ENCODE measurements at places on chromosomes 4 and X.
A peak's percentile ranks its signal among the peaks of the same experiment; 100 is the strongest.

- DNase-seq = peak; percentile 58
Observed at GRCh38 chr4:139247241-139247640, 32.8 kb downstream of the MGARP start.

GRCh38 chrX:42754115-42754514 lies 23.8 kb downstream of the PPP1R2C start:
- DNase-seq = no peak

DNA sequence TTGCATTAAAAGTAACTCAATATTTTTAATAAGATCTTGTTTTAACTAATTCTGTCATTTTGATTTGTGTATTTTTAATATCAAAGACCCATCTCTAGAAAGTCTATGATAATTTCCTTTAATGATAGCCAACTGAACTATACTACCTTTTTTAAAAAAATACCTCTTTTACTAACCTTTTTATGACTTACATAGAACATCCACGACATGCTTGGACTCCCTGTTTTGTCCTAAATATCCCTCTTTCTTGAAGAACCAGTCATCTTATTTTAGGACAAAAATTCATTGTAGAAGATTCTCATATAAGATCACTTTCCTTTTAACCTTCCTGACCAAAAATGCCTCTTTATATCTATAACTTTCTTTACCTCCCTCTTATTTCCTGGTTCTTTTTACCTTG lies 76.8 kb upstream of the GC start:
- DNase-seq = no peak

DNA sequence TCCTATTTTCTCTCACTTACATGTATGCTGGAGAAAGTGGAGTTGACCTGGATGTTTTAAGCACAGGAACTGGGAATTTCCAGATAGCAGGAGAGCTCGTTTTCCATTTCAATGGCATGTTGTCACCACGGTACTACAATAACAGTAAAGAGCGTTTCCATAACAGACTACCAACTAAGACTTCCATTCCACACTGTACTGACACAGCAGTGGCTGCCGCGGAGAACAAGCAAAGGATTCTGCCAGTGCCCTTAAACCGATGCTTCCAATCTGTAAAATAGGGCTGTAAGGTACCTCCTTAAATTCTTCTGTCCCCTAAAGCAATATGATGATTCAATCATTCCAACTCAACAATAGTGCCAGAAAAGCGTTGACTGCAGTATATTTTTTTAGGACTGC lies 143.9 kb downstream of the KLHL13 start:
- DNase-seq = no peak

DNA sequence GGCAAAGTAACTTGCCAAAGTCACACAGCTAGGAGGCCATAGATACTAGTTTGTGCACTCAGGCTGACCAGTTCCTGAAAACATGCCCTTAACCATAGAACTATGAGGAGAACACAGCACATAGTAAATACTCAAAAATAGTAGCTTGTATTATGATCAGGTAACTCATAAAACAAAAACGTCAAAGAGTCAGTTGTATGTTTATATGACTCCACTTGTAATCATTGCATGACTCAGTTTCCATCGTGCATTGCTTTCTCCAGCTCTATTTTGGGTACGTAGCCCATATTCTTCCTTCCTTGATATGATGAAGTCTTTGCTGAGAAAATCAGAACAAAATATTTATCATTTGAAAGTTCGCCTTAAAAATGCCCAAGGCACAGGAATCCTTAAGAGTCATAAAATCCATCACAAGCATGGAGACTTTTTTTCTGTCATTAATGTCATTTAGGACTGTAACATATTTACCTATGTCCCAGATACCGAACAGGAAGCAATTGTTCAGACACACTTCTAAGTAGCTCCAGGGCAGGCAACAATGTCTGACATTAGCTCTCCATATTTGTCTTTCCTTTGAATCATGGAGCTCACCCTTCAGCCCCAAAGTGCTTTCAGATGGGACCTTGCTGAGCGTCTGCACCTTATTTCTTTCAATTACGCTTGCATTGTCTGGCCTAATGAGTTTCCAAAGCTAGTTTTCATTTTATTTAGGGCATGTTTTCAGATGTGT lies 11.2 kb upstream of the MID1 start:
- no peak for DNase-seq

GRCh38 chr4:13970349-13970748 lies 342.8 kb upstream of the BOD1L1 start:
- peak; percentile 27 for DNase-seq

DNA sequence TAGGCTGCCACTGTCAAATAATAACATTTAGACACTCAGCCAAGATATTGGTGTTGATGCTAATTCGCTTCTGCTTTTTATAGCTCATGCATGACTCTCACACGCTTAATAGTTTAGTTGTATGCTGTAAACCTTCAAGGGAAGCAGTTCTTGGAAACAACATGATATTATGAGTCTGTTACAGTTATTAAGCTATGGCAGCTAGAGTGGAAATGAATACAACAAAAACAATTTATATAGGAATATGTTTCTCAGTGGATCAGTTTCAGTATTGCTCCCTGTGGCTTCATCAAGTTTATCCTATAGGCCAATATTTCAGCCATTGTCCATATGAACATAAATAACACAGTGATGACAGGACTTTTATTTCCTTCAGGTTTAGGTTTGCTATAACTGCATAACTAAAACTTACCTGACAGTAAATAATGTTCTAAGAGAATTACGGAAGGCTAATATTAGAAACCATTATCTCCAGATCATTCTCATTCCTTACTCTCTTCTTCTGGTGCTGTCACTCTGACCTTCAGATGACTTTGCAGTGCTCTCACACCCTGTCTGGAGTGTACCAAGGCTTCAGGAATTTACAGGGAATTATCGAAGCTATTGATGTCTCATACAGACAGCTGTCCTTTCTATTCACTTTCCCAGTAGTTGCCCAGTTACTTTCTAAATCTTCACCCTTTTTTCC lies 555.0 kb downstream of the ANKRD50 start:
- no peak for DNase-seq

DNA sequence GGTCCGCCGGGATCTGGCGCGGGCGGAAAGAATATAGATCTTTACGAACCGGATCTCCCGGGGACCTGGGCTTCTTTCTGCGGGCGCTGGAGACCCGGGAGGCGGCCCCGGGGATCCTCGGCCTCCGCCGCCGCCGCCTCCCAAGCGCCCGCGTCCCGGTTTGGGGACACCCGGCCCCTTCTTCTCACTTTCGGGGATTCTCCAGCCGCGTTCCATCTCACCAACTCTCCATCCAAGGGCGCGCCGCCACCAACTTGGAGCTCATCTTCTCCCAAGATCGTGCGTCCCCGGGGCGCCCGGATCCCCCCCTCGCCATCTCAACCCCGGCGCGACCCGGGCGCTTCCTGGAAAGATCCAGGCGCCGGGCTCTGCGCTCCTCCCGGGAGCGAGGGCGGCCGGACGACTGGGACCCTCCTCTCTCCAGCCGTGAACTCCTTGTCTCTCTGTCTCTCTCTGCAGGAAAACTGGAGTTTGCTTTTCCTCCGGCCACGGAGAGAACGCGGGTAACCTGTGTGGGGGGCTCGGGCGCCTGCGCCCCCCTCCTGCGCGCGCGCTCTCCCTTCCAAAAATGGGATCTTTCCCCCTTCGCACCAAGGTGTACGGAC lies 482 bp upstream of the SHOX start:
- DNase-seq = no peak

DNA sequence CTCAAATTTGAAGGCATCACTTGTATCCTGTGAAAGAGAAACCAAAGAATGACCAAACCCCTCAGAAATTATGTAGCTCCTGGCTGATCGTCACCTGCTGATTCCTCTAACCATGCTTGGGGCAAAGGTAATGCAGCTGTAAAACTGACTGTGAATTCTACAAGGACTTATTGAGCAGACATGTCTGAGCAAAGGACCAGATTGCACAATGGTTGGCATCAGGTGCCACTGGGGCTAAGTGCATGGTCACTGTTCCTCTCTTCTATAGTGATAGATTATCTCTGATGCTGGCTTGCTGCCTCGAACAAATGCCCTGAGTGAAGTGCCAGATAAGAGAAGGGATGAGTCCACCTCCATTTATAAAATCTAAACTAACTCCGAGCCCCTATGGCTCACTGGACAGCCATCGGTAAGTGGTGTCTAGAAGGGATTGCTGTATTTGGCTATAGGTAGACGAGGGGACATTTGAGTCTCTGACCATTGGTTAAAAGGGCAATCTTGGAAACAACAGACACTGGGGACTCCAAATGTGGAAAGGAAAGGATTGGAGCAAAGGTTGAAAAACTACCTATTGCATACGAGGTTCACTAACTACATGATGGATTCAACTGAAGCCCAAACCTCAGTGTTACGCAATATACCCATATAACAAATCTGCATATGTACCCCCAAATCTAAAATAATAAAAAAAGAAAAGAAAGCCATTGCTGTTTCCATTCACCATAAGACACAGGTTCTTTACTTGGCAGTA lies 110.7 kb upstream of the IGSF1 start:
- no peak for DNase-seq

DNA sequence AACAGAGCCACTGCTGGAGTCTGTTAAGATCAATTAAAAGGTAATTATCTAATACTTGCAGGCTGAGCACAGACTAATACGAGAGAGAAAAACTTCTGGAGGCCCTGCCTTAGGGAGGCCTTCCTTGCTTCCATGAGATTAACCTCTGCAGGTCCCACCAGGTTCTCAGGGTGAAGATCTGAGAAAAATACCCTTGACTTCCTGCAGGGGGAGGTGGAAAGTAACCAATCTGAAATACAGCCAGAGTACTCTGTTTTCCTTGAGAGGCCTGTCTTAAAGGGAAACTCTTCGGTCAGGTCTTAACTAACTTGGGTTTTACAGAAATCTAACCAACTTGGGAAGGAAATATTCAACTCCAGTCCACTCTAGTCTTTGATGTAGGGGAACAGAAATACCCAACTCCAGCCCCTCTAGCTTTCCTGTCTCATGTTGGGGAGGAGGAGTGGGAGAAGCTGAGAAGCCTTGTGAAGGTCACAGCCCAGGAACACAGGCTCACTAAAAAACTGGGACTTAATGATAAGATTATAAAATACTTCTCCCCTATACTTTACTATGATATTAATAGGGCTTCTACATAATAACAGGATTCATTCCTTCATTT lies 77.1 kb downstream of the TBCK start:
- peak; percentile 36 for DNase-seq

DNA sequence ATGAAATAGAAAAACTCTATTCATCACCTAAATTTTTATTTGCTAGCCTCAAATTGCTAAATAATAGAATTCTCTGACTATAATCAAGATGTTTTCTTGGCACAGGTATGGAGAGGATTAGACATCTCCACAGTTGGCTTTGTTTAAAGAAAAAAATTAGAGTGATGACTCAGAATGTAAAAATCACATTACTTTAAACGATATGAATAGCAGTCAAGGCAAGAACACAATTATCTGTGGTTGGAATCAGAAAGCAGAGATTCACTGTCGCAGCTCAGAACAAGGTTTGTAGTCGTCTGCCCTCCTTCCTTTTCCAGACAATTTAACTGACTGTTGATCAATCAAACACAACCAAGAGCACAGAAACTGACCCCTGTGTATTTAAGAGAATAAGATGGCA lies 32.2 kb upstream of the CCKAR start:
- peak; percentile 76 for DNase-seq

GRCh38 chr4:95013236-95013635 lies 255.5 kb downstream of the BMPR1B start:
- no peak for DNase-seq

- no peak for DNase-seq
Observed at GRCh38 chr4:7653510-7654369, 219.0 kb upstream of the PSAPL1 start.

GRCh38 chr4:65340382-65341109 lies 329.7 kb downstream of the EPHA5 start:
- DNase-seq = peak; percentile 1

- no peak for DNase-seq
Observed at GRCh38 chr4:165721815-165722214, 151.2 kb upstream of the TLL1 start.

DNA sequence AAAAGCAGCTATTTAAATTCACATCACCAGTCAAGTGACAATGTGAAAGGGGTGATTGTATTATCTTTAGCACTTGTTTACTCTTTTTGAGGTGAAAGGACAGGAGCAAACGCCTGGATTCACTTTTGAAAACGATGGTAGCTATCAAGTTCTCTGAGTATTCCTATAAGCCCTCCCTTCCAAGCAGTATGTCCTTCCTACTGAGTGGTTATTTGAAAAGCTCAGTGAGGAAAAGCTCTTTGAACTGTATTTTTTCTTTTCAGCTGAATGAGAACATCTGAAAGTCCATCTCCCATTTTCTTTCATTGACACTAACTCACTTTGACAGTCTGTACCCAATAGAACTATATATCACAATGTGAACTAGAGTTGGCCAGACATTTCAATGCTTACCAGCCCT lies 9.1 kb upstream of the CTSO start:
- DNase-seq = no peak

DNA sequence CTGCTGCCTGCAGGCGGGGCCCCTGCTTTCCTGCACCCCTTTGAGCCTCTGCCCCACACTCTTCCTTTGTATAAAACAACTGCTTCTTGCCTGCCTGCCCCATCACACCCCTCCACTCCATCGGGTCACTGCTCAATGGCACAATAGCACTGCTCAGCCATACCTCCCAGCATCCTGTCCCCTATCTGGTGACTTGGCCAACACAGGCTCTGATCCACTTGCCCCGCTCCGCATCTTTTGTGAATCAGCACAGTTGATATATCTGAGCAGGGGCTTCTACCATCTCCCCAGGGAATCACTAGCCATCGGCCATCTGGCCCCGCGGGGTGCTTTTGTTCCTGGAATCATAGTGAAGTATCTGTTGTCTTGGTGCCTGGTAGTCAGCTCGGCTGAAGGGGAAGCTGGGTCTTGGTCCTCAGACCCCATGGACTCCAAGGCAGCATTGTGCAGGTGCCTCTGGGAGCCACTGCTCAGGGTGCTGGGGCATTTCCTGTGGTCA lies 45.3 kb downstream of the MAP7D3 start:
- DNase-seq = no peak

DNA sequence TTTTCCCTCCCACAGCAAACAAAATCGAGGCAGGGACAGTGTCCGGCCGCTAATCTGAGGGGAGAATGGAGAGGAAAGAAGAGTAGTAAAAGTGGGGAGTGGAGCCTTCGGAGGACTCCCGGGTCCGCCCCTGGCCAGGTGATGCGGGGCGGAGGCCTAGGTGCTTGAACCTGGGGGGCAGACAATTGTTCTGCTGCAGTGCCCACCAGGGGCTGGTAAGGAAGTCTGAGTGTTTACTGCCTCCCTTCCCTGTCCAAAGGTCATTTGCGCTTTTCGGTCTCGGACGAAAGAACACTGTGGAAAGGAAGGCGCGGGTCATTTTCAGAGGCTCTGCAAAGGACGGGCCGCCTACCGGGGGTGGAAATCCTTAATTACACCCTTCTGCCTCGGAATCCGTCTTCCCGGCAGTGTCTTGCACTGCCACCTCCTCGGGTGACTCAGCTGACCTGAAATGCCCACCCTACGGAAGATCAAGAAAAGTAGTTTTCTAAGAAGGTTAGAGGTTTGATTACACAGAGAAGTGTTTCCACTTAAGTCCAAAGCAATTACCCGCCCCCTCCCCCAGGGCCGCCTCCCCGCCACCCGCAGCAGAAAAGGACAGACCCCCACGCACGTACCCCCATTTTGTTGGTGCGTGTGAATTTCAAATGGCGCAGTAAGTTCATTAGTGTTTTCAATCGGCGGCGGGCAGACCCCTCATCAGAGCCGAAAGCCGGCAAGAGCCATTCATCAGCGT lies 99.9 kb upstream of the TENM3 start:
- DNase-seq = peak; percentile 43
